ENCODE measurements at places on chromosomes 12 and 14.

DNA sequence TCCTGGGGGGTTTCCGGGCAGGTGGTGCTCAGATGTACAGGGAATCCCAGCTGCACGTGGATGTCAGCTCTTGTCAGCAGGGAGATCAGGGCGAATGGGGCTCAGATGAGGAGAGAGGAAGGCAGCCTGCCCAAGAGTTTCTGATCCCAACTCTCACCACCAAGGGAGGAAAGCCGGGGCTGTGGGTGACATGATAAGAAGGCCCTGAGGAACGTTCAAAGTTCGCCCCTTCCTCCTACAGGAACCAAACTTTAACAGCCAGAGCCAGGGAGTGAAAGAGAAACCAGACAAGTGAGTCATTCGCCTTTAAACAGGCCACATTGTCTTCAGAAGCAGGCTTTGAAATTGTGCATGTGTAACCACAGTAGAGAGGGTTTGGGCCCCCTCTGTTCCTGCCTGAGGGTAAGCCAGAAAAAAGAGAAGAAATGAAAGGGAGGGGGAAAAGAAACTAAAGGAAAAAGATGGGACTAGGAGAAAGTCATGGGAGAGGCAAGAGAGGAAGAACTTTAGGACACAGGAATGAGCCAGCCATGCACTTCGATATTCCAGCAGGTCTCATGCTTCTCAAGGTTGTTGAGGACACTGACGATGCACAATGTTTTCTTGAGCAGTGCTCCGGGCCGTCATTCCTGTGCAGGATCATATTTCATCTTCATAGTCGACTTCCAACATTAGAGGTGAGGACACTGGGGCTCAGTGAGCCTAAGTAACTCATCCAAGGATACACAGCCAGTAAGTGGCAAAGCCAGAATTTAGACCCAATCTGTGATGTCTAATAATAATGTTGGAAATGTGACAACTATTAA lies 691.4 kb upstream of the TBX3 start:
- DNase-seq, result no peak

DNA sequence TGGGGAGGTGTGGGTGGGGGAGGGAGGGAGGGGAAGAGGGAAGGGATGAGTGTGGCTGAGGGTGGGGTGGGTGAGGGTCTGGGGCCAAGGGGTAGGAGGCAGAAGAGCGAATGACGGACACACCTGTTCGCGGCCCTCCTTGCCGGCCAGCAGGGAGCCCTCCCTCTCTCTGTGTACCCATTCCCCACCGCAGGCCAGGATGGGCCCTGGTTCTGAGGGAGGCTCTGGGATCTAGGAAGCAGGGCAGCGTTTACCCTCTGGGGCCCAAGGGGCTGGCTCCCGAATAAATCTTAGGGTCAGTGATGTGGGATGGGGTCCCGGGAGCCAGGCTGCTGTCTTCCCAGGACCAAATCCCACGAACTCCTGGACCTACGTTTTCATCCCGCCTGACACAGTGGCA lies 46.0 kb upstream of the ESRRB start:
- no peak for DNase-seq

- no peak for DNase-seq
Observed at GRCh38 chr12:31727192-31727591, 1.6 kb downstream of the AMN1 start.

DNA sequence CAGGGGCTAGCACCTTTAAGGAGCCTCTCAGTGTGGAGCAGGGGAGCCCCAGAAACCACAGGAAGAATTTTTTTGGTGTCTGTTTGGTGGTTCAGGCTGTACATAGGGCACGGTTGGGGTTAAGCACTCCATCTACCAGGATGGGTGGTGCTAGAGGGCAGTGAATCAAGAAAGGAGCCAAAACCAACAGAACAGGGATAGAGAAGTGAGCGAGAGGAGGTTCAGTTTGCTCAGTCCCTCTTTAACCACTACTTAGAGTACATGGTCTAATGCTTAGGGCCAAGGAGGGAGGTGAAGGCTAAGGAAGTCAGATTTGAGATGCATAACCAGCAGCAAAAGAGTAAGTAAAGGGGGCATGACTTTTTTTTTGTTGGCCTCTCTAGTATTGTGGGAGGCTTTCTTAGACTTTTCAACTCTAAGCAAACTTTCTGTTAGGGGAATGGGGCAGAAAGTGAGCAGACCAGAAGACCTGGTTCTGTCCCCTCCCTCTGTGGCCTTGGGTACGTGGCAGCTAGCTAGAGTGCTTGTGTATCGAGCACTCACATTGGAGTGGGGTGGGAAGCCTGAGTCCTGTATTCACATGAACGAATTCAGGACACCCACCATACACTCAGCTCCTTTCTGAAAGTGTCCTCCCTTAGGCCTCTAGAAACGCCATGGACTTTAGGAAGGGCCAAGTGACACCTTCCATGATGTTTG lies 6.6 kb upstream of the NPFF start:
- DNase-seq, result no peak

DNA sequence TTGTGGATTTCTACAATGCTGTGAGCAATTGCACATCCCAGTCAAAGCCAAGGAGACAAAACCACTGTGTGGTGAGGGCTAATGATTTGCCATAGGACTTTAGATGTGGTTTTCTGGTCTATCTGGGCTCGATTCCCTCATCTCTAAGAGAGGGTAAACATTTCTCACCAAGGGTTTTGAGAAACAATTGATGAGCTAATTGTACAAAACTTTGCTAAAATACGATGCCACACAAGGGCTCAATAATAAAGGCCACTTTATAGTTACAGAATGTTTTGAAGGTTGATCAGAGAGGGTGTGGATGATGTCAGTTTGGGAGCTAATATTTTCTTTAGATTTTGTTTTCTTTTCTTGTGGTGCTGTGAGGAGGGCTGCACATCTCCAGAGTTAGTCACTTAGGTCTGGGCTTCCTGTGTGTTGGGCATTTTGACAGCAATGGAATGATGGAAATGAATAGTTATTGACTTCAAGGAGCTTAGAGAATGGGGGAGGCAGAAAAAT lies 60.8 kb upstream of the SLC38A4 start:
- DNase-seq, result no peak

DNA sequence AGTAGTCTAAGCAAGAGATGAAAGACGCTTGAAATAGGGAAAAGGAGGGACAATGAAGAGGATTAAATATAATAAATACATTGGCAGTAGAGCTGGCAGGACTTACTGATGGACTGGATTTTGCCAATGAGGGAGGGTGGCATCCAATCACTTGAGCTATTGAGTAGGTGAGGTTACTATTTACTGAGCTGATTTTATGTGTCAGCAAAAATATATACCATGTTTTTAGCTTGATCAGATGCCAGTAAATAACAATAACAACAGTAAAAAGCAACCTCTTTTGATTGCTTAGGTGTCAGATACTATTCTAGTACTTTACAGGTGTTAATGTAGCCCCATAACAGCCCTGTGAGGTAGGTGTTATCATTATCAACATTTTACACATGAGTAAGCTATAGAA lies 187.5 kb upstream of the LMNTD1 start:
- DNase-seq, result no peak

- no peak for DNase-seq
Observed at GRCh38 chr14:55979096-55979495, 139.1 kb upstream of the PELI2 start.

DNA sequence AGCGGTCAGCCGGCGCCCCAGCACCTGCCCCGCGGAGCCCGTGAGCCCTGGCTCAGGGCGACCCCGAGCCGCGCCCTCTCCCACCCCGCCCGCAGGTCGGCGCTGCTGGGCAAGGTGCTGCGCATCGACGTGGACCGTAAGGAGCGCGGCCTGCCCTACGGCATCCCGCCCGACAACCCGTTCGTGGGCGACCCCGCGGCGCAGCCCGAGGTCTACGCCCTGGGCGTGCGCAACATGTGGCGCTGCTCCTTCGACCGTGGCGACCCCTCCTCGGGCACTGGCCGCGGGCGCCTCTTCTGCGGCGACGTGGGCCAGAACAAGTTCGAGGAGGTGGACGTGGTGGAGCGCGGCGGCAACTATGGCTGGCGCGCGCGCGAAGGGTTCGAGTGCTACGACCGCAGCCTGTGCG lies 14.4 kb downstream of the HHIPL1 start:
- DNase-seq, result peak; percentile 9

DNA sequence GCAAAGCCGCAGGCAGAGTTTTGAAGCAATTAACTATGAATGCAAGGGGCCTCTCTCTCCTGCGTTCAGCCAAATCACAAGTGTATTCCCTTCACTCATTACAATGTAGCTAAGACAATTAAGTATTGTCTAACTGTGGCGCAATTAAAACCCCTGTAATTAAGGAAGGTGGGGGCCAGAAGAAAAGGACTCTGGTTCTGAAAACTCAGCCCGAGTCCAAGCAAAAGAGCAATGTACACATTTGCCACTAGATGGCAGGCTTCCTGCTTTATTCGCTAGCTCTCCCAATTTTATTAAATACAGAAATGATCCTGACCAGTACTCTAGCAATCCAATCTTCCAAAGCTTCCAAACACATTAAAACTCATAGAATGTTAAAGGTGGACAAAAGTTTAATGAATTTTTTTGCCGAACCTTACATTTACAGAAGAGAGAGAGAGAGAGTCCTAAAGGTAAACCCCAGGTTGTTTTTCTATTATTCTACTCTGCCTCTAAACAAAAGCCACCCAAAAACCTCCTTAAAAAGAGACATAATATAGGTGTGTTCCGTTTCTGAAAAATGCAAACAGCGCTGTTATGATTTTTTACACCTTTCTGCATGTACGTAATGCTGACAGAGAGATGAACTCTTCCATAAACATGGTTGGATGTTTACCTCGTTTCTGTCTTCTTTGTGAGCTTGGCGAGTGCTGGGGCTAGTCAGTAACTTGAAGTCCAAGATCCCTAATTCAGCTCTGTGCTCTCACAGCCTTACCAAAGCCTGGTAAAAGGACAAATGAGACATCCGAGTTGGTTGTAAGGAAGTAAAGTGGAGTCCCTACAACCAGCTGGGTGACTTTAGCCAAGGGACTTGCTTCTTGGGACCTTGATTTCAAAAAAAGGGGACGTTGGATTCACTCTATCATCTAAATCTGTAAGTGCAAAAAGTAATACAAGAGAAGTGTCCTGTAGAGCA lies 50.9 kb upstream of the VASH1 start:
- peak; percentile 16 for DNase-seq

DNA sequence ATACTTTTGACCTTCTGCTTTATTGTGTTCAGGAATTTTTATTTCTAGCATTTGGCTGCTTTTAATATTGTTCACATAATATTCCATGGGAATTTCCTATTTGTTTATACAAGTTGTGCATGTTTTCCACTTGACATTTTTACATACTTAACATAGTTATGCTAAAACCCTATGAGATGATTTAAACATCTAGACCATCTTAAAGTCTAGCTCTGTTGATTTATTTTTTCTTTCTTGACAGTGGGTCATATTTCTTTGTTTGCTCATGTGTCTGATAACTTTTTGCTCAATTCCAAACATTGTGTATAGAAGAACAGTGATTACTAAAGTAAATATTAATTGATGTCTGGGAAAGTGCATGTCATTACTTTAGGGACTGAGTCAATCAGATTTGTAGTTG lies 202.1 kb upstream of the PDZRN4 start:
- no peak for DNase-seq

DNA sequence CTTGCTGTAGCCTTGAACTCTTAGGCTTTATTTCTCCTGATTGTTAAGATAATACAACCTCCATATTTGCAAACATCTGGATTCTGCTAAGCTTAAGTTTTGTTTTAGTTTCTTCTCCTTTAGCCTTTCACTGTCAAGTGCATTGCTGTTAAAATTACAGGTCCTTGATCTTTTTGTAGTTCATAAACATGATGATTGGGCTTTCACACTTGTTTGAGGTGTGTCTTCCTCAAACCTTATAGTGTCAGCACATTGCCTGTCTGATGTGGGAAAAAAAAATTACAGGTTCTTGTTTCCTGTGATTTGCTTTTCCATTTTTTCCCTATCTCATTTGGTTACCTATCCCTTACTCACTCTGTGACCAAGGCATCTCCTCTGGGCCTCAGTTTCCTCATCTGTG lies 59.2 kb downstream of the BICDL1 start:
- DNase-seq, result no peak

- DNase-seq, result no peak
Observed at GRCh38 chr14:95871531-95871930, 5.1 kb upstream of the TUNAR start.

GRCh38 chr14:89266754-89267153 lies 150.3 kb downstream of the FOXN3 start:
- DNase-seq, result no peak

- DNase-seq, result no peak
Observed at GRCh38 chr12:98973395-98973794, 328.3 kb downstream of the APAF1 start.

GRCh38 chr12:25243680-25243990 lies 7.1 kb downstream of the KRAS start:
- no peak for DNase-seq

DNA sequence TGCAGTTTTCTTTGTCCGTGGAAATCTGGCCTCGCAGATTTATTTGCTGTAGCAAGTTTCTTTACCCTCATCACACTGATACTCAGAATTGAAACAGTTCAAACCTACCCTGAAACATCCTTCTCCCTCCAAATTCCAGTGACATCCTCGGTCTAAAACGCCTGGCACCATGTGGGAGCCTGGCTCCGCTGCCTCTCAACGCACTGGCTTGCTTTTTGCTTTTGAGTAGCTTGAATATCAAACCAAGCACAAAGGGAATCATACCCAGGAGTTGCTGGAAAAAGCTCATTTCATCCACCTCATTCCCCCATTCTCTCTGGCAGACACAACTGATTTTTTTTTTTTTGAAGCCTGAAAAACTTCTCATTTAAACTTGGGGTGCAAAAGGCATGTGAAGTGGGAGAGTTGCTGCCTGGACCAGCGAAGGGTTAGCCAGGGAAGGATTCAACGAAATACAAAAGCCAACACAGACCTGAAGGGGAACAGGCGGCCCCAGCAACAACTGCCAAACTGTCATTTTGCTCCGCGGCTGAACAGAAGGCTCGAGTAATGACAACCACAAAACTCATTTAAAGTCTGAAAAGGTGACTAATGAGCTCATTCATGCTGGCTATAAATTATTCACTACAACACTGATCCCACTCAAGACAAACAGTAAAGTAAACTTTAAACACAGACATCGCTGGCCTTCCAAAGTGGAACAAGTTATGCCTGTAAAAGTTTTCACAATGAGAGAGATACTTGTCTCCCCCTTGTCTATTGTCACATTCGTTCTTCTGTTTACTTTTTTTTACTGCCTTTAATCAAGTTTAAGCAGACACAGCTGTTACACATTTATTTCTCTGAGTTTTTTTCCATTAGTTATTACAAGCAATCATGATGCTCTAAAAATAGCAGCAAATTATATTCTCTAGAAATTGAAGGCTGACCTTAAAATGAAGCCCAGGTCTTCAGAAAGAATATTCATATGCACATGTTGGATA lies 12.5 kb upstream of the FOXN3 start:
- peak; percentile 75 for DNase-seq

DNA sequence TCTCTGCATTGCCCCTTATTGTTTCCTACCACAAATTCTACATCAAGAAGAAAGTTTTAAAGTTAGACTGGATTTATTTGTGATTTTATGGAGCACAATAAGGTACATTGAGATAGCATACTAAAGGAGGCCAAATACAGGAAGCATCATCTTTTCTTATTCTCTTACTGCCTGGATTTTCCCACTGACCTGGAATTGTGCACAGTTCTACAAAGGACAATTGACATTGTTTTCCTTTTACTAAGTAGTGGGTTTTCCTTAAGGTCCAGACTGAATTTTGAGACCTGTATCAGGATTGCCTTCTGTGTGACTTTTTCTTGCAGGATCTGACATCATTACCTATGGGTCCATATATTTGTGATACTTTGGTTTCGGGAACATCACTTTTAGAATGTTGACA lies 18.8 kb upstream of the ZNF140 start:
- no peak for DNase-seq

All from activated CD4-positive, alpha-beta T cell treated with anti-CD3 and anti-CD28 coated beads, Interleukin-2, amount 50 U/mL, for 48 hours (primary cell).